ENCODE measurements at places on chromosomes 5 and 9.

GRCh38 chr5:180647941-180648500, 1.4 kb downstream of the FLT4 start:
- DNase-seq: no peak

GRCh38 chr5:57302164-57302563, 128.3 kb downstream of the GPBP1 start:
- peak; percentile 34 for DNase-seq

- DNase-seq: no peak
Measured at GRCh38 chr9:129432297-129433154, 188.4 kb downstream of the C9orf50 start.

GRCh38 chr9:2662496-2662895, 40.9 kb downstream of the VLDLR start:
- DNase-seq: no peak

- no peak for DNase-seq
Measured at GRCh38 chr5:131533836-131534235, 101.2 kb downstream of the RAPGEF6 start.

DNA sequence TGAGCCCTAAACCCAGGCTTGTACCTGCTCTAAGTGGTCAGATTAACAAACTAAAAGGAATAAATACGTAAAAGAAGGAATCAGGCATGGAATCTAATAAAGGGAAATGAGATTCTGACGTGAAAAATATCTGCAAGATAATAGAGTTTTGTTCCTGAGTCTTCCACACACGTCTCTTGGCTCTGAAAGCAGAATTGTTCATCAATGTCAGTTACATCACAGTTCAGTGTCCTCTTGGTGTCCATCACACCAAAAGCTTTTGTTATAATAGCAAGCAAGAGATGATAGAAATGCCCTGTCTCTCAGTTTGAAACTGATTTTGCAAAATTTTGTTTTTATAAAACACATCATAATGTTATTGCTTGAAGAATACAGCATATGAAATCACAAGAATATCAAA, 34.7 kb upstream of the NMUR2 start:
- DNase-seq: no peak

DNA sequence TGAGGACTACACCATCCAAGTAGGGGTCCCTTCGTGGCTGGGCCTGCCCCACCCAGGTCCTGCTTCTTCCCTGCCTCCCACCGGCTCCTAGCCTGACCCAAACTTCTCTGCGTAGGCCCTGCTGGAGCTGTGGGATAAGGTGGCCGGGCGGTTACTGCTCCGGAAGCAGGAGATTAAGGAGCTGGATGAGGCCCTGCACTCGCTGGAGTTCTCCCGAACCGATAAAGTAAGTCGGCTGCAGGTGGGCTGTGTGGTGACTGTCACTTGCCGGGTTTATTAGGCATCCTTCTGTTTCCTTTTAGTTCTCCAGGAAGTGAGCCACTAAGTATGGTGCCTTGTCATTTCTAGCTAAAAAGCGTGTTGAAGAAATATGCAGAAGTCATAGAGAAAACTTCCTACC, 7.0 kb downstream of the CCDC180 start:
- DNase-seq: no peak

GRCh38 chr5:124512236-124512635, 234.2 kb downstream of the ZNF608 start:
- DNase-seq: no peak

- DNase-seq: no peak
Measured at GRCh38 chr9:87844506-87844905, 38.2 kb upstream of the SPATA31E1 start.

- DNase-seq: no peak
Measured at GRCh38 chr9:105535920-105536668, 21.8 kb upstream of the FKTN start.

GRCh38 chr5:36371366-36371765, 69.7 kb upstream of the RANBP3L start:
- no peak for DNase-seq

DNA sequence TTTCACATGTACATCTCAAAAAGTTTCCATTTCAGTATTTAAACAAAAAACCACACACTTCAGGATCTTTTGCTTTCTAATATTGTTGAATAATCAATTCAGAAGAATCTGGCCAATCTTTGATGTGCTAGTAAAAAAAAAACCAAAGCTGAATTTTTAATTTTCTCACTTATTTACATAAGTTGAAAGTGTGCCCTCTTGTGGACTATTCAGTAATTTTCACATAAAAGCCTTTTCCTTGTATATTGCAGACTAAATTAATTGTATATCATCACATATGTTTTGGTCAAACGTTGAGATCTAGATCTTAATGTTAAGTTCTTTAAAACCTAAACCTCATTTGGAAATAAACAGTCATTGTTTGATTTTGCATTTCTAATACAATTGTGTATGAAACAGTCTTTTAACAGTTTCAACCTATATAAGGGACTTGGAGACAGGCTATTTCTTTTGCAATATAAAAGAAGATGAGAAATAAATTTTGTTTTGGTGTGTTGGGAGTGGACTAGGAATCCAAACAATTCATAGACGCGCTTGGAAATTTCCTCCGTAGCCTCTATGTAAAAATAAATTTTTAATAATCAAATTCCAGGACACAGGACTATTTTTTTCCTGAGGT, 68.1 kb downstream of the NIPBL start:
- DNase-seq: peak; percentile 62

DNA sequence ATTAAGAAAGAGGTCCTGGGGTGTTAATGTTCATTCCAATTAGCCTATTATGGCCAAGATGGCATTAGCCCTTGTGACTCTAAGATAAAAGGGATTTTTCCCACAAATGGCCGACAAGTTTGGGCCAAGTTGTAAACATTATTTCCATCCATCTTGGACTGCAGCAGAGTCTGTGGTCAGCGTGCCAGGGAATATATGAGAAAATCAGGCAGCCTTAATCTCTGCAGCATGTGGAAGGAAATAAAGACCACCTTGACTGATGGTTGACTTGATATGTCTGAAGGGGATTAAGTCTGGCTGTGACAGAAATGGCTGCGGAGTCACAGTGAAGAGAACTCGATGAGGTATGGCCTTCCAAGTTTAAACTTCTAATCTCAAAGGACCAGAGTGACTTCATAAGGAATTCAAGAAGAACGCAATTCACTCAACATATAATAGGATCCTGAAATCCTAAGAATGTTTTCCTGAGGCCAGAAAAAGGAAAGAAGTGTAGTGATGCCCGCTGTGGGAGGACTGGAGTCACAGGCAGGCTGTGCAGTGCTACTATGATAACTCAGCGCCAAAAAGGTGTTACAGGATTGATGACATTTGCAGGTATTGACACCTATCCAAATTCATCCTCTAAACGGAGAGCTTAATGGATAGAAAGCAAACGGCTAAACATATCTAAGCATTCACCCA, 287.1 kb downstream of the SEC61B start:
- no peak for DNase-seq

DNA sequence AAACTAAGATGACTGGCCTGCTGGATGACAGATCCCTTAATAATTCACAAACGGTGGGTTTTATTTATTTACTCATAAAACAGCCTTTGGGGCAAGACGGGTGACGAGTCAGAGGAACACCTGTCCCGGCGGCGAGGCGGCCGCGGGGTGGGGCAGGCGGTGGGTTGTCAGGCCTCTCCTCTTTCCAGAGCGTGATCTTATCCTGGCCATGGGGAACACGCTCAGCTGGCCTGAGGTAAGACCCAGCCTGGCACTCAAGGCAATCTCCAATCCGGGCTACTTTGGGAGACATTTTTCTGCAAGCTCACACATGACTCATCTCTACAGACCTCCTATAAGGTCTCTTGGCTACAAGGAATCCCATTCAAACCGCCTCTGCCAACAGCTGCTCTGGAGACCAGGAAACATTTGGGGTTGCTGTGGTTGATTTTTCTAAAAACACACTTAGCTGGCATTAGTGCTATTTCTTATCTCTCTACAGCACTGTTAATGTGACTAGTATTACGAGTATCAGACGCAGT, 6.3 kb downstream of the RAPGEF1 start:
- DNase-seq: peak; percentile 90

DNA sequence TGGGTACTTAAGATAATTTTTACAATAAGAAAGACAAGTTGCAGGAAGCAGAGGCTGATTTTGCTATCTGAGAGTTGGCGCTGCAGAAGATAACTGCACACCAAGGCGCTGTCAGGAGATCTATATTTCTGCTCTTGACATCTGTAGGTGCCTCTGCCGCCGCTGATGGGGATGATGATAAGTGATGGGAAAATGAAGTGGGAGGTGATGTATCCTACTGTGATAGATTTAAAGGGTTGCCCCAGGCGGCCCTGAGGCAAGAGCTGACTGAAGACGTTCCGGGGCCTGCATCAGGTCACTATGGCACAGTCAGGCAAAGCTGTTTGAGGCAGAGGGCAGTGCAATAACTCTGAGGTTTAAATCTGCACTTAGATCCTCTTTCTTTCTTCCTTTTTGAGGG, 78.1 kb downstream of the SNCAIP start:
- no peak for DNase-seq

DNA sequence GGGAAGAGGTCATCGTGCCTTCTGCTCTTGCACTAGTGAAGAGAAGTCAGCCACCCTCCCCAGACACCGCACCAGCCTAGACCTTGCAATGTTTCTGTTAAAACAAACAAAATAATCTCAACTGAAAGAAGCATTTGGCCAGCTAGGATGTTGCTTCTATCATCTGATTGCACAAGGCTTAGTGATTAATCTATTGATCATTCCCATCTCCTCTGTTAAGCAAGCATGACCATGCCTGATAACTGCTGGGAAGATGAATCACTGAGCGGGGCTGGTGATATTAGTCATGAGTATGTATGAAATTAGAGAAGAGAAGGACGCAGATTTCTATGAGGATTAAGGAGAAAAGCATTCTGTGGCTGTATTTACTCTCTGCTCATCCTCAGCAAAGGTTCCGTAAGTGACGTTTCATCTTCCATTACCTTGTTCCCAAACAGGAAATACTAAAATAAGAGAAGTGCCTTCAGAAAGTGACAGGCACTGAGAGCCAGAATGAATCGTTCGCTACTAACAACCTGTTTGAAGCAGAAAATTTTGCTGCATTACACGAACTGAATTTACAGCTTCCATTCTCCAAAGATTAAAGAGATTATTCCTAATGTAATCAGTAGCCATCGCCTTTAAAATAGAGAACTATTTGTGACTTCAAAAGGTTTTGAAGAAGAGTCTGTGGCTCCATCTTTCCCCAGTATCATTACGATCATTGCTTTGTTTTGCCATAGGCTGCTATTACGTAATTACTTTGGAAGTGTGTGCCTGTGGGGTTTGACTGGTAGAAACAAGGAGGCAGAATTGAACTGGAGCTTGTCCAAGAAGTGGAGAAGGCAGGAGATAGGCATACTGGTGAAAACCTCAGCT, 219.1 kb downstream of the MED10 start:
- peak; percentile 93 for DNase-seq

- DNase-seq: no peak
Measured at GRCh38 chr9:124209279-124209678, 48.5 kb upstream of the NEK6 start.

- no peak for DNase-seq
Measured at GRCh38 chr9:126531591-126531990, 82.1 kb upstream of the LMX1B start.

DNA sequence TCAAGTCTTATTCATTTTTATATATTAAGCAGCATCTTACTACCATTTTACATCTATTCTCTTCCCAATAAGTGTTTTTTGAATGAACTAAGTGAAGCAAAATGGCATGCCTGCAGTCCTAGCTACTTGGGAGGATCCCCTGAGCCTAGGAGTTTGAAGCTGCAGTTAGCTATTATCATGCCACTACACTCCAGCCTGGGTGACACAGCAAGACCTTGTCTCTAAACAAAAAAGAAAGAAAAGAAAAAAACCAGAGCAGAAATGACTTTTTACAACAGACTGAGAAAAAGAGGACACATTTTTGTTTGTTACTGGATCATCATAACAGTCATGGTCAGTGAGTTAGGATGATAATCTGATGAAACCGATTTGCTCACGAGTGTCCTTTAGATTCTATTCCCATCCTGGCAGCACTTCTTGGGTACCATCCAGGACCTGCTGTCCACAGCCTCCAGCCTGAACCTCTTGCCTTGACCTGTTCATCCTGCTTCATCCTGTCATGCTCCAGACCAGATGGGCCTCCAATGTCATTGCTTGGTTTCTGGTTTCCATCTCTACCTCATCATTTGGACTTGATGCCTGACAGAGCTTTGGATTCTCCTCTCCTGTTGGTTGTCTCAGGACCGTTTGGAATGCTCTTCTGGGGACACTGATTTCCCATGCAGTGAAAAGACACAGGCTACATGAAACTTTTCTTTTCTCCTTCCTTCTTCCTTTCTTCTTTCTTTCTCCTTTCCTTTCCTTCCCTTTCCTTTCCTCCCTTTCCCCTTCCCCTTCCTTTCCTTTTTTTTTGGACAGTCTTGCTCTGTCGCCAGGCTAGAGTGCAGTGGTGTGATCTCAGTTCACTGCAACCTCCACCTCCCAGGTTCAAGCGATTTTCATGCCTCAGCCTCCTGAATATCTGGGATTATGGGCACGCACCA, 50.1 kb upstream of the GLRX start:
- DNase-seq: no peak

- DNase-seq: no peak
Measured at GRCh38 chr9:87801013-87801412, 75.1 kb downstream of the CTSL start.

DNA sequence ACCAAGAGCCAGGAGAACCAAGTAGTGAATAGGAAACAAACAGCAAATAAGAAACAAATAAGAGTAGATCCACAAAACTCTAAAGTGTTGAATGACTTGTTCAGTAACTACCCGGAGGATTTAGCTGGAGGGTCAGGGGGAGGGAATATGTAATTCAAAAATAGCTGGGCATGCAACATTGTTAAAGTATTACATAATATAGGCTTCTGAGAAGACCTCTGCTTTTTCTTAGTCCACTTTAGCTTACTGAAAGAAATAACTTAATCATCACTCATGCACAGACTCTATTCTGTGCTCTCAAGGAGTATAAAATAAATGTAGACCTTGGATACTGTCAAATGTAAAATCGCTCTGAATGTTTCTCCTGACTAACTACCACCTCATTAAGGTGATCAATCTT, 183.2 kb upstream of the POU5F2 start:
- peak; percentile 47 for DNase-seq

GRCh38 chr9:126957687-126958053, 43.1 kb downstream of the RALGPS1 start:
- peak; percentile 75 for DNase-seq

- peak; percentile 48 for DNase-seq
Measured at GRCh38 chr9:2727966-2728613, 10.8 kb downstream of the KCNV2 start.

DNA sequence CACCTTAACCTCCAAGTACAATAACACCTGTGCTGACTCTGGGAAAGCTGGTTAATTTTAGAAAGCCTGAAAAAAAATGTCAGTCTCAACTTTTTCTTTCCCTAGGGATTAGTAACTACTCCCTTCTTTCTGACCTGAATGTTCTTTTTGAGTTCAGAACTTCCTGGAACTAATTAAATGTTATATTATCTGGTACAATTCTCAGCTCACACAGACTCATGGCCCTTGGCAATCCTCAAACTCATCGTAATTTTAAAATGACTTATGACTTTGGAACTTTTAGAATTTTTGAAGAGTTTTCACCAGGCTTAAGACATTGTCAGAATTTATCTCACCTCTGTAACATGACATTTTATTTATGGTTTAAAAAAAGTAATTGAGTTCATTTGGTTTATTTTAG, 315.0 kb downstream of the FER start:
- DNase-seq: peak; percentile 47

GRCh38 chr5:62488531-62488930, 76.0 kb downstream of the IPO11 start:
- no peak for DNase-seq
